ENCODE measurements at places on chromosomes 2 and 18. TPM values are rescaled to one million over a fixed set of nuclear protein-coding genes. Genes with fewer than 3 reads are reported as not detected.

DNA sequence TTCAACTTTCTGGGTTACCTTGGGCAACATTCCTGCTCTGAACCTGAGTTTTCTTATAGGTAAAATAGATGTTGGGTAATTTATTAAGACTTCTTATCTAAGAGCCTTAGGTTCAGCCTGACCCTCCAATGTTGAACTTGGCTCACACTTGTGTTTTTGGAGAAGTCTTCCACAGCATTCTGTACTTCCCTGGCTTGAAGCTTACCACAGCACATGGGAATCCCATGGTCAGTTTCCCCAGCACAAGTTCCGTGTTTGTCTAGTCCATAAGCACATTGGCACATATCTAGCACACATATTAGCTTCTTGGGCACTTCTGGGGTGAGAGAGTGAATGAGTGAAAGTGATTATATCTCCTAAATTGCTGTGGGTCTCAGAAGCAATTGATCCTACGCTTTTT lies 782.5 kb upstream of the HS6ST1 start:
- no peak overlapping the region for H3K4me3 ChIP-seq
- no peaks in the 10 kb centered on the region for H3K36me3 ChIP-seq
- DNase-seq = no peak
- H3K27me3 ChIP-seq = no peaks in the 10 kb centered on the region
- no peak overlapping the region for H3K27ac ChIP-seq
- no peaks in the 10 kb centered on the region for H3K4me1 ChIP-seq

DNA sequence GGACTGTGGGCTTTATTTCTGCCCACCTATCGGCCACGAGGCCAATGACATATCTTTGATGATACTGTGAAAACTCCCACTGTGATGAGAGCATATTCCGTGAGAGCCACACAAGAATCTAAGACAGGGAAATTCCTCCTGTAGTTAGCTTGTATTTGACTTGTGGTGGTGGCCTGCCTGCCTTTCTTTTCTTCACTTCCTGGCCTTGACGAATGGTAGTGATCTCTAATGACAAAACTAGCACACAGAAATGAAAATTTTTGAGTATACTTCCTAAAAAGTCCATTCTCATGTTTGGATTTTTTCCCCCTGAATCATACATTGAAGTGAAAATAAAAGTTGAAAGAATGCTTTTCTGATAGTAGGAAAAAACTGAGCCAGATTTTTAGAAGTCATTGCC lies 94.4 kb downstream of the MGAT5 start:
- no peaks in the 10 kb centered on the region for H3K27me3 ChIP-seq
- no peak overlapping the region for H3K27ac ChIP-seq
- no peaks in the 10 kb centered on the region for H3K4me1 ChIP-seq
- DNase-seq = no peak

GRCh38 chr2:142423603-142424002 lies 292.8 kb upstream of the LRP1B start:
- H3K36me3 ChIP-seq = no peaks in the 10 kb centered on the region
- H3K27ac ChIP-seq = no peak overlapping the region
- no peaks in the 10 kb centered on the region for H3K27me3 ChIP-seq
- H3K4me1 ChIP-seq = no peaks in the 10 kb centered on the region

GDF7 gene
- not detected for polyA plus RNA-seq

RNU2-63P gene
- 8.0 TPM for polyA plus RNA-seq

SIX2 gene
- polyA plus RNA-seq = not detected

Data from CD14-positive monocyte (primary cell).